ENCODE measurements at places on chromosomes 6 and 20. TPM values are rescaled to one million over a fixed set of nuclear protein-coding genes. Genes with fewer than 3 reads are reported as not detected.

SCAF8 gene
- total RNA-seq, result 32.3 TPM

TCF15 gene
- total RNA-seq, result not detected

RIPOR2 gene
- total RNA-seq, result 23.5 TPM

RSPO3 gene
- not detected for total RNA-seq

CCN6 gene
- total RNA-seq, result not detected

ADGRF1 gene
- not detected for total RNA-seq

CRYBG1 gene
- 31.8 TPM for total RNA-seq

KCNQ5 gene
- total RNA-seq, result 12.3 TPM
